ENCODE measurements at places on chromosomes 11 and 22.

DNA sequence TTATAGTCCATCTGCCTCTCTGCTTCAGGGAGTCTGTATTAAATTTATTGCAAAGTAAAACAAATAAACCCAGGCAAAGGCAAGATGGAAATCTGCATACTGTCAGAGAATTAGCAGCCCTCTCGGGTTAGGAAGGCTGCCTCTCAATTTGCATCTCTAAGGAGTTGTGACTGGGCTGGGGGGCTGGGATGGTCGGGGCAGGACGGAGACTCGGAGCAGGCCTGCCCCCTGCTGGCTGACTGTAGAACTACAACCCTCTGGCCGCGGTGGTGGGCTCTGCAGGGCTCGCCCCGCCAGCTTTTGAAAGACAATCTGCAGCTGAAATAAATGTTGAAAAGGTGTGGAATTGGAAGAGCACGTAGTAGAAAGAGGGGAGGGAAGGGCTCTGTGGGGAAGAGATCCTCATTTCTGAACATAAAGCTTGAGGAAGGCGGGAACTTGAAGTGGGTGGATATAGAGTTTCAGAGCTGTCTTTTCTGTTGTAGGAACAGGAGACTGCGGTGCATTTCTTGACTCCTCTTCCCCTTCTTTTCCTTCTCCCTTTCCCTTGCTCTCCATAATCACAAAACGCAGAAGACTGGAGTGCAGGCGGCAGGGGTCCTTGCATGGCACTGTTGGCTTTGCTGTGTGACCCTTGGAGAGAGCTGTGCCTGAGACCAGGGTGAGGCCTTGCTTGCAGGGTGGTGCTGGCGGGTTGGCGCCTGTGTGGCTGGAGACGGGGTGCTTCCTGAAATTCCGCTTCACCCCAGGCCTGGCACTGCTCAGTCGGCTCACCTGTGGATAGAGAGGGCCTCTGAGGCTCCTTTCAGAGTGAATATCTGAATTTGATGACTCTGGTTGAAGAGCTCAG lies 22.6 kb upstream of the PKNOX2 start:
- no peak for DNase-seq

GRCh38 chr11:47391711-47392432 lies 13.5 kb upstream of the SPI1 start:
- no peak for DNase-seq

DNA sequence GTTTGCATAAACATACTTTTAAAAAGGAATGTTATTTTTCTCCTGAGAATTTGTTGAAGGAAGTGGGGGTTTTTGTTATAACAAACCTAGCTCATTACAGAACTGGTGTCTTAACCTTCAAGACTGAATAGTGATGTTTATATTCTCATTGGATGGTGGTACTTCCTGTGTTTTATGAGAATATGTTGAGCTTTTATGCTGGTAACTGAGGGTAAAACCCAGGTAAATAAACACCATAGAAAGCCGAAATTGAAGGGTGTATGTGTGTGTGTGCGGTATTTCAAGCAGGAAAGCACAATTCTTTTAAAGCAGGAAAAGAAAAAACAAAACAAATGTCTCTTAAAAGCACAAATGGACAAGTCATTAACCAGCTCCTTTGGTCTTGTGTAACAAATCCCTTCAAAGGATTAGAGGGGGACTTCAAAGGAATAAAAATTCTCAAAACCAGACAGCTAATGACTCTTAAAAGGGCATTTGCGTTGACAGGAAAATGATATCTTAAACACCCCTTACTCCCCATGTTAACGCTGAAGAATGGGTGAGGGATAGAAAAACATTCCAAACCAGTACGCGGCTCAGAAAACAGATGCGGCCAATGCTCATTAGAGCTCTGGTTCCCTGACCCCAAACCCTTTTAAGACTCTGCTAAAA lies 23.8 kb downstream of the LMO2 start:
- no peak for DNase-seq

DNA sequence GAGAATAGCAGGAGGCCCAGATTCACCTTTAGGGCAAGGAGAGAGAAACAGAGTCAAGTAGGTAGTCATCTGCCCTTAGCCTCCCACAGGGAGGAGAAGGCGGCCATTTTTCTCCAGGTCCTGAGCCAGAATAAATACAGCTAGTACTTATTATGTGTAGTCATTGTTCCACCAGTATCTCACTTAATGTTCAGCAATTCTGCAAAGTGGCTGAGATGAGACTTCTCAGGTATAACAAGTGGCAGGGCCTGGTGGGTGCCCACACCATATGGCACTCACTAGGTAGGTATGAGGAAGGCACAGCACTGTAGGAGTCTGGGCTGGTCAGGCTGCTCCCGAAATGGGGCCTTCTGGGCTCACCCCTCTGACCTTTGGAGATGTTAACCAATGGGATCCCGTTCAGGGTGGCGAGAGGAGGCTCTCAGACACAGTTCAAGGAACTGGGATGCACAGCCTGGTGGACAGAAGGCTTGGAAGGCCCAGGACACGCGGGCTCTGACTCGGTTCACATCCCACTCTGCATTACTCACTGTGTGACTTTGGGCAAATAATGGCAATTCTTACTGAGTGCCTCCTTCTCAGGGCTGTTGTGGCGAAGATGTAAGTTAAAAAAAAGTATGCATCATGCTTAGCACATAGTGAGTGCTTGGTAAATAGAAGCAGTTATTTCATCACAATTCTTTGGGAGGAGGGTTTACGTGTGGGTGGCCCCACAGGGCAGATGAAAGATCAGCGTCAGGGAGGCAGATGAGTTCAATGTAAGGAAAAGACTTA lies 25.1 kb downstream of the RTN4RL2 start:
- DNase-seq, result no peak

DNA sequence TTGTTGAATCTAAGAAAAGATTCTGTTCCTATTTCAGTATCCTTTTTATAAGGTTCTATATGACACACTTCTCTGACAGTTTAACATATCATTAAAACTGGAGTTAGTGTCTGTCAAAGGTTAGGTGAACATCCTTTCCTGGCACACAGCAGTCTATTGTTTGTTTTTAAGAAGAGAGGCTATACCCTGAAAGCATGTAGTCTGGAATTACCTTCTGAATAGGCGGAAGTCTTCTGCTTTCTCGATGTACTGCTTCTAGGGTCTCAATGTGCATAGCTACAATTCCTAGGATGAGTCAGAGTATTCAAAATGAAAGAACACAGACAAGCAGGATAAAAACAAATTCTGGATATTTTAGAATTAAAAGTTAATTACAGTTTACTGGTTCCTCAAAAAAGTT lies 188.6 kb downstream of the SWAP70 start:
- no peak for DNase-seq

GRCh38 chr11:129273944-129274711 lies 82.0 kb upstream of the ARHGAP32 start:
- no peak for DNase-seq

DNA sequence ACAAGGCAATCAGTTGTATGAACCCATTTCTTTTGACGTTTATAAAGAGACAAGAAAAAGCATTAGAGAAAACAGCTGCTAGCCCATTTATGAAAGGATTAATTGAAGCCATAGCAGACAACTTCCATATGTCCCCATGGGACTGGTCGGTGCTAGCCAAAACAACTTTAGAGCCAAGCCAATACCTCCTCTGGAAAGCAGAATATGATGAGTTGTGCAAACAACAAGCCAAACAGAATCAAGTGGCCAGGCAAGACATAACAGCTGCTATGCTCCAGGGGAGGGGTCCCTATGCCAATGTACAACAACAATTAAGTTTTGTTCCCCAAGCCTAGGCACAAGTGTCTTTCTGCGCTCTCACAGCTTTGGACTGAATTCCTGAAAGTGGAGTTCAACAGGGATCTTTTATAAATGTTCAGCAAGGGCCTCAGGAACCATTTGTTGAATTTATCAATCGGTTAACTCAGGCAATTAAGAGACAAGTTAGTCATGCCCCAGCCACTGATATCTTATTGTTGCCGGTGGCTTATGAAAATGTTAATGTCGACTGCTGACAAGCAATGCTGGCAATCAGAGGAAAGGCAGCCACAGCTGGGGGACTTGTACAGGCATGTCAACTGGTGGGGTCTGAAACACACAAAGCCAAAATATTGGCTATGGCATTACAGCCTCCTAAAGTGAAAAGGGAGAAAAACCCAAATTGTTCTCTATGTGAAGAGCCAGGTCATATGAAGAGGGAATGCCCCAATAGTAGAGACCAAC lies 1593.1 kb upstream of the TENM4 start:
- DNase-seq, result no peak

DNA sequence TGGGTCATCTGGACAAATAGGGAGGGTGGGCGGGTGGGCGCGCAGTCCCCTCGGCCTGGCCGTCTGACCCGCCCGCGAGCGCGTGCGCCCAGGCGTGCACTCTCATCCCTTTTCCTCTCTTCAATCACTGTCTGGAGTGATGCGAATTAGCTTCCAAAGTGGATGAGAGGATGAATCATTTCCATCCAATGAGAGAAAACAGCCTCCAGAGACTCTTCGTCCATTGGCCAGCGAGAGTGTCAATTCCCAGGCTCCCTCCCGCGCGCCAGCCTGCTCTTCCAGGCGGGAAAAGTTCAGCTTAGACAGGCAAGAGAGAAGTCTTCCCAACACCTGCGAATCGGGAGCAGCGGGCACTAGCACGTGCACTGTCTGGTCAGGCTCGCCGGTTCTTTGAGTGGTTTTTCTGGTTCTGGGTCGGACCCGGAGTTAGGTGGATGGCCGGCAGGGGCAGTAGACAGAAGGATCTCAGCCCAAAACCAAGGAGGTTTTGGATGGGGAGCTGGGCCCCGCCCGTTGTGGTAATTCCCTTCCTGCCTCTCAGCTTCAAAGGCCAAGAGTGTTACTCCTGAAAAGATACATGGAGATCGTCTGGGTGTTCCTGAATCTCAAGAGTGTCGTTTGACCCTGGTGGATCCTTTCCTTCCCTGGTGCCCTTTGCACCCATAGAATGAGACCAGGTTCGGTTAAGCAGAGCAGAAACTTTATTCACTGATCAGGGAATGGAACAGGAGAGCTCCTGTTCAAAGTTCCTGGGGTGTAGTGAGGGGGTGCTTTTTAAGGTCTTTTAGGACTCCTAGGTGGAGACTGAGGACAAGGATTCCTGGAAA lies 33.4 kb upstream of the GLYATL1 start:
- DNase-seq, result no peak

DNA sequence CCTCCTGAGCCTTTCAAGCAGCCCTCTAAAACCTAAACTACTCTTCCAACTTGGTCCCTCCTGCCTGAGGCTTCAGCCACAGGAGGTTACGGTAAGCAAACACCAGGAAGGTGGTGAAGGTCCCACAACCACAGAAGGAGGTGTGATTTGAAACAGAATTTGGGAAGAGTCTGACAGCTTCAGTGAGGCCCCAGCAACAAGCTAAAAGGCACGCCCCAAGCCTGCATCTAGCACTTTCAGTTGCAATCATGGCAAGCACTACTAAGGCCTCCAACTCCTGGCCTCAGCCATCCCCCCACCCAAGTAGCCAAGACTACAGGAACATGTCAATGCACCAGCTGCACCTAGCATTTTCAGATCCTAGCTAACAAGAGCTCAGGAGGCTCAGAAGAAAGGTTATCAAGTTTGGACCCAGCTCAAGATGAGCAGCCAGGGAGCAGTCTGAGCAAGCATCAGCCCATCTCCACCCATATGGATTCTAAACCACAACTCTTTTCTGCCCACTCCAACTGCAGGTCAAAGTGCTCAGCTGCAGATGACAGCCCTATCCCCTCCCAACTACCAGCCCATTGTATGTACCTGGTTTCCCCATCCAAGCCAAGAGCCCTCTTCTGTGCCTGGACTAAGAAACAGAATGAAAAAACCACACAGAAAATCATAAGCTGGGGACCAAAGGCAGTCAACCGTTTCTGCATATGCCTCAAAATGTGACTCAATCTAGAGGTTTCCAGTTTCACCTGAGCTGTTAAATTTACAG lies 10.4 kb upstream of the AHNAK start:
- DNase-seq, result no peak

DNA sequence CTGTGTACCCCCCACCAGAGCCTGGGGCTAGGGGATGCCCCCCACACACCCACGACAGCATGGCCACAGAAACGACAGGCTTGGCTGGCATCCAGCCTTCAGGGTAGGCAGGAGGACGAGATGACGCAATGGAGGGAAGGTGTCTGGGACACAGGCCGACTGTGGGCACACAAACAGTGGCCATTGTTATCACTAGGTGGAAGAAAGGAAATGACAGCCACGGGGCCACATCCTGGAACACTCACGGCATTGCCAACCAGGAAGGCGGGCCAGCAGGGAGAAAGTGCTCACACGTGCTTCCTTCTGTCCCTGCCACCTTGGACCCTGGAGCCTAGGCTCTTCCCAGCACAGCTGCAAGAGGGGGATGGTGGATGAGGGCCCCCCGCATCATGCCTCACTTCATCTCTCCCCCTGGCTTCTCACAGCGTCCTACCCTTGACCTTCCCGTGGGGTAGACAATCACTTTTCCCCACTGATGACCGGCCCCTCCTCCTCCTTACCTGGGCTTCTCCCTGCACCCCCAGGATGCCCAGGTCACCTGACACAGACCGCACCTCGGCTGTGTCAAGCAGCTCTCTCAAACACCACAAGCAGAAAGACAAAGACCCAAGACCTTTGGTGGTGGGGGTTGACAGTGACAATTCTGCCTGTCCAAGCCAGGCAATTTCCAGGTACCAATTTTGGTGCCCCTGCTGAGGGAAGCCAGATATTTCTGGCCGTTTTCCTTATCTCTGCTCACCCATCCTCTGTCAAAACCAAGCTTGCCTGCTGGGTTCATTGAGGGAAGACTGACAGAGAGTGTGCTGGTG lies 8.6 kb downstream of the PLA2G6 start:
- DNase-seq, result no peak

GRCh38 chr11:86486261-86487030 lies 111.8 kb downstream of the CCDC81 start:
- no peak for DNase-seq

DNA sequence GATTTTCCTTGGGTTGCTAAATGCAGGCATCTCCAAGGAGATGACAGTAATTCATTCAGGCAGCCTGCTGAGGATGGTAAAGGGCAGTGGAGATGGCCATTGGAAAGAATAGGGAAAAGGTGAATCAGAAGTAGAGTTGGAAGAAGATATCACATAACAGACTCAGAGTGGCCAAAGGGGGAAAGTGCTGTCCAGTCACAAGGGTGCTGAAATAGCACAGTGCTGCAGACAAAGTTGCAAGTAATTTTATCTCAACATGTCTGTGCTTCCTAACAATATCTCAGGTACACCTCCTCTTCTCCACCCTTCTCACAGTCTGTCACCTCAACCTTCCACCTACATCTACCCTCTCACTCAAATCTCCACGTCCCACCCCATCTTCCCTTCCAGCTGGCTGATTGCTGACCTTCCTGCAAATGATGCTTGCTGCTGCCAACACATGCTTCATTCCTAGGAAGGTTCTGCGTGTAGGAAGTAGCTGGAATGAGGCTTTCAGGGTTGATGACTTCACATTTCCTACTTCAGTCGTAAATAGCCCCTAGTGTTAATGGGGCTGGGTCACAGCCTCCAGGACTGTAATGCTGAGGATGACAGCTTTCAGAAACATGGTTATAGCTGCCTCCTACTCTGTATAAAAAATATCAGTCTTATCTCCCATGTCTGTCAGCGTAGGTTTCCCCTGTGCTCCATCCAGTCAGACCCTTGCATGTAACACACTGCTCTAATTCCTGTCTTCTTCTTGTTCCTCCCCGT lies 123.9 kb downstream of the CTNND1 start:
- no peak for DNase-seq

DNA sequence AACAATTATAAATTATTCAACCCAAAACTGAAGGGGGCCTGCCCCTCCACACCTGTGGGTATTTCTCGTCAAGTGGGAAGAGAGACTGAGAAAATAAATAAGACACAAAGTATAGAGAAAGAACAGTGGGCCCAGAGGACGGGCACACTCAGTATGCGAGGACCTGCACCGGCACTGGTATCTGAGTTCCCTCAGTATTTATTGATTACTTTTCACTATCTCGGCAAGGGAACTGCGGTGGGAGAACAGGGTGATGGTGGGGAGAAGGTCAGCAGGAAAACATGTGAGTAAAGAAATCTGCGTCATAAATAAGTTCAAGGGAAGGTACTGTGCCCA lies 3.2 kb downstream of the C11orf54 start:
- no peak for DNase-seq
